ENCODE measurements at places on chromosomes 1 and 21. TPM values are rescaled to one million over a fixed set of nuclear protein-coding genes. Genes with fewer than 3 reads are reported as not detected.
A peak's percentile ranks its signal among the peaks of the same experiment; 100 is the strongest.

DNA sequence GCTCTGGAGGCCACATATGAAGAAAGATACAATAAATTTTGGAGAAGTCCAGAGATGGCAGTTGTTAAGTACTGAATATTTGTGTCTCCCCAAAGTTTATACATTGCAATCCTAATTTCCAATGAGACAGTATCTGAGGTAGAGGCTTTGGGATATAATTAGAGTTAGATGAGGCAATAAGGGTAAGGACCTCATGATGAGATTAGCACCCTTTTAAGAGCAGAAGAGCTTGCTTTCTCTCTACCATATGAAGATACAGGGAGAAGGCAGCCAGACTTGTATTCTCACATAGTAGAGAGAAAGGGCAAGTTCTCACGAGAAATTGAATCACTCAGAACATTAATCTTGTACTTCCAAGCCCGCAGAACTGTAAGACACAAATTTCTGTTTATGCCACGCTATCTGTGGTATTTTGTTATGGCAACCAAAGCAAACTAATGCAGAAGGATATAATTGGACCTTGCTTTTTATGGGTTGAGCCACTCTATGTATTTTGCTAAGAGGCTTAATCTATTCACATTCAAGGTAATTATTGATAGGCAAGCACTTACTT lies 430.1 kb downstream of the KCNT2 start:
- H3K27ac ChIP-seq, result no peak overlapping the region
- DNase-seq, result no peak
- no peaks in the 10 kb centered on the region for H3K4me1 ChIP-seq
- no peaks in the 10 kb centered on the region for H3K27me3 ChIP-seq

The MYOC gene
- not detected for total RNA-seq

- no peaks in the 10 kb centered on the region for H3K4me1 ChIP-seq
- DNase-seq, result no peak
- no peaks in the 10 kb centered on the region for H3K36me3 ChIP-seq
- H3K4me3 ChIP-seq, result no peak overlapping the region
- H3K27ac ChIP-seq, result no peak overlapping the region
- H3K27me3 ChIP-seq, result no peaks in the 10 kb centered on the region
These were observed 33.3 kb upstream of the COL18A1 start for GRCh38 chr21:45371655-45372054.

- no peak for DNase-seq
- no peak overlapping the region for H3K4me3 ChIP-seq
- no peak overlapping the region for H3K27ac ChIP-seq
- H3K36me3 ChIP-seq, result no peaks in the 10 kb centered on the region
- no peaks in the 10 kb centered on the region for H3K4me1 ChIP-seq
These were observed 1009.9 kb downstream of the PLA2G4A start for GRCh38 chr1:187838335-187839293.

- DNase-seq, result no peak
- peaks cover 3% of the 10 kb centered on the region for H3K27me3 ChIP-seq
- H3K4me1 ChIP-seq, result no peaks in the 10 kb centered on the region
- no peak overlapping the region for H3K4me3 ChIP-seq
These were observed 16.4 kb upstream of the KANK4 start for GRCh38 chr1:62335656-62336055.

GRCh38 chr1:206766251-206766856 lies 4.2 kb upstream of the IL19 start:
- peaks cover 38% of the 10 kb centered on the region for H3K4me1 ChIP-seq
- no peak overlapping the region for H3K27ac ChIP-seq
- H3K4me3 ChIP-seq, result peak overlapping the region; percentile 6
- DNase-seq, result peak; percentile 61
- H3K36me3 ChIP-seq, result no peaks in the 10 kb centered on the region
- no peaks in the 10 kb centered on the region for H3K27me3 ChIP-seq

The LCE1E gene
- total RNA-seq, result not detected

DNA sequence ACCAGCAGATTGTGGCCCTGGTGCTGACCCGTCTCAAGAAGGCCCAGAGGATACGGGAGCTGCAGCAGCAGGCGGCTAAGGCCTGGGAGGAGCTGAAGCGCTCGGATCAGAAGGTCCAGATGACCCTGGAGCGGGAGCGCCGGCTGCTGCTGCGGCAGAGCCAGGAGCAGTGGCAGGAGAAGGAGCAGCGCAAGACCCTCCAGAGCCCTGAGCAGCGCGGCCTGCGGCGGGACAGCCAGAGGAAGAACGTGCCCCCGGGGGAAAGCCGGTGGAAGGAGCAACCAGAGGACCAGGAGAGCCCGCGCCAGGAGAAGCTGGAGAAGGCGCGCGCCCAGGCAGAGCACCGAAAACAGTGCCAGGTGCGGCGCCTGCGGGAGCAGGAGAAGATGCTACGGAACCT lies 1.0 kb downstream of the CCDC185 start:
- DNase-seq, result no peak
- no peaks in the 10 kb centered on the region for H3K36me3 ChIP-seq
- H3K27me3 ChIP-seq, result peaks cover 33% of the 10 kb centered on the region
- peaks cover 13% of the 10 kb centered on the region for H3K4me1 ChIP-seq

GRCh38 chr1:116704278-116704677 lies 36.7 kb upstream of the IGSF3 start:
- no peak overlapping the region for H3K27ac ChIP-seq
- H3K4me1 ChIP-seq, result no peaks in the 10 kb centered on the region
- no peaks in the 10 kb centered on the region for H3K27me3 ChIP-seq

DNA sequence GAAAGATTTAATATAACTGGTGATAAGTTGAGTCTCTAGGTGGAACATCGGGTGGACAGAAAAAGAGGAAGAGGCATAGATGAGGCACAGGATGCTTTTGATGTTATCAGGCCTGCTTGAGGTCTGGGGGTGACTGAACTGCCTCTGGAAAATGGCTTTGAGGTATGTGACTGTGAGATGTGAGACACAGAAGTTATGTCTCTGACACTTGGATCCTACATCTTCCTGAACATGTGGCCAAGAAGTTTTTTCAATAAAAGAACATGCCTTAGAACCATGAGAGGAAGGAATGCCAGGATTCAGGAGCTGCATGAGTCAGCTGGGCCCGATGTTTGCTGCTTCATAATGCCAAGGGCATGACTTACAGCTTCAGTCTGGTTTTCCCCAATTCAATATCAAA lies 11.5 kb upstream of the AIM2 start:
- H3K36me3 ChIP-seq, result no peaks in the 10 kb centered on the region
- no peaks in the 10 kb centered on the region for H3K27me3 ChIP-seq
- H3K4me3 ChIP-seq, result no peak overlapping the region
- no peaks in the 10 kb centered on the region for H3K4me1 ChIP-seq
- H3K27ac ChIP-seq, result no peak overlapping the region

DNA sequence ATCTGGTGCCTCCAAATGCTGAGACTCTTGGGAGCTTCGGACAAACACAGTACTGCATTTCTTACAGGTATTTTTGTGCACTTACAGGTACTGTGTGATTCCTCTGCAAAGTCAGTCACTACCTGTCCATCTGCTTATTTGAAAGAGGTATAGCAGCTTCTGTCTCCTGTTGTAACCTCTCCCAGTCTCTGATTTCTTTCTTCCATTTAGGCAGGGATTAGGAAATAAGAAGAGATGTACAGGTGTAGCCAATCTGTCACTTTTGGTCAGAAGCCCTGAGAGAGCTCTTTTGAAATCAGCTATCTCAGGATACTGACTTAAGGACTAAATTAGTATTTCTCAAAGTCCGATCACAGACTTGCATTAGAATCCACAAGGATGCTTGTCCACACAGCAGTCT lies 54.0 kb downstream of the AKT3 start:
- no peaks in the 10 kb centered on the region for H3K36me3 ChIP-seq
- no peak for DNase-seq
- H3K27me3 ChIP-seq, result no peaks in the 10 kb centered on the region

The C1orf141 gene
- total RNA-seq, result not detected

The HSPB7 gene
- total RNA-seq, result not detected

DNA sequence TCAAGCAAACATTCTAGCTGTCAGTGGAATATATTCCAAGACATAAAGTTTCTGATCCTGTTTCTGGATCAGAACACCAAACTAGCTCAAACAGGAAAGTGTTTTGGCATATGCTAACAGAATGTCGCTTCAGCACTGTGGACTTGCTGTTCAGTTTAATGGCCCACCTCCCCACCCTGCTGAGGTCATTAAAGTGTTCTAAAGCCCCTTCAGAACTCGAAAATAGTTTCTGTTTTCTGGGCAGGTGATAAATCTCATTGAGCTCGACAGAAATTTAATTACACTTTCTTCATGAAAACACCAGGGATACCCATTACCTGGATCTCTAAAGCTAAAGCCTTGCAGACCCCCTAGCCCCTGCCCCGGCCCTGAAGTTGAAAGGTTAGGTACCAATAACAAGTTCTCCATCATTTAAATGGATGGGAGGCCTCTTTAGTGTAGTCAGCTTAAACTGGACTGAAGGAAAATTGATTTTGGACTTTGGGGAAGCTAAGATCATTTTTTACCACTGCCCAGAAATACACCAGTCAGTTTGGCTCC lies 3.9 kb upstream of the C1orf105 start:
- DNase-seq, result no peak
- H3K4me3 ChIP-seq, result no peak overlapping the region
- H3K27me3 ChIP-seq, result no peaks in the 10 kb centered on the region
- no peak overlapping the region for H3K27ac ChIP-seq

The NEGR1 gene
- total RNA-seq, result not detected

GRCh38 chr1:188429386-188429785 lies 1600.6 kb downstream of the PLA2G4A start:
- H3K27me3 ChIP-seq, result no peaks in the 10 kb centered on the region
- no peaks in the 10 kb centered on the region for H3K36me3 ChIP-seq
- H3K4me3 ChIP-seq, result no peak overlapping the region
- no peak for DNase-seq
- no peak overlapping the region for H3K27ac ChIP-seq

The SMIM1 gene
- 1.3 TPM for total RNA-seq

- no peaks in the 10 kb centered on the region for H3K4me1 ChIP-seq
- no peak overlapping the region for H3K4me3 ChIP-seq
- H3K27me3 ChIP-seq, result no peaks in the 10 kb centered on the region
These were observed 3.3 kb upstream of the IL23R start for GRCh38 chr1:67162954-67163353.

The INAVA gene
- total RNA-seq, result 0.30 TPM

DNA sequence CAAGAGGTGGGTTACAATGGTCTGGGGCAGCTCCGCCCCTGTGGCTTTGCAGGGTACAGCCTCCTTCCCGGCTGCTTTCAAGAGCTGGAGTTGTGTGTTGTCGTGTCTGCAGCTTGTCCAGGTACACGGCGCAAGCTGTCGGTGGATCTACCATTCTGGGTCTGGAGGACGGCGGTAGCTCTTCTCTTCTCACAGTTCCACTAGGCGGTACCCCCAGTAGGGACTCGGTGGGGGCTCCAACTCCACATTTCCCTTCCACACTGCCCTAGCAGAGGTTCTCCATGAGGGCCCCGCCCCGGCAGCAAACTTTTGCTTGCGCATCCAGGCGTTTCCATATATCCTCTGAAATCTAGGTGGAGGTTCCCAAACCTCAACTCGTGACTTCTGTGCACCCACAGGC lies 12.3 kb upstream of the CDCP2 start:
- H3K36me3 ChIP-seq, result no peaks in the 10 kb centered on the region
- H3K4me1 ChIP-seq, result no peaks in the 10 kb centered on the region
- no peaks in the 10 kb centered on the region for H3K27me3 ChIP-seq
- DNase-seq, result no peak
- H3K4me3 ChIP-seq, result no peak overlapping the region

The CYP2J2 gene
- 0.69 TPM for total RNA-seq

DNA sequence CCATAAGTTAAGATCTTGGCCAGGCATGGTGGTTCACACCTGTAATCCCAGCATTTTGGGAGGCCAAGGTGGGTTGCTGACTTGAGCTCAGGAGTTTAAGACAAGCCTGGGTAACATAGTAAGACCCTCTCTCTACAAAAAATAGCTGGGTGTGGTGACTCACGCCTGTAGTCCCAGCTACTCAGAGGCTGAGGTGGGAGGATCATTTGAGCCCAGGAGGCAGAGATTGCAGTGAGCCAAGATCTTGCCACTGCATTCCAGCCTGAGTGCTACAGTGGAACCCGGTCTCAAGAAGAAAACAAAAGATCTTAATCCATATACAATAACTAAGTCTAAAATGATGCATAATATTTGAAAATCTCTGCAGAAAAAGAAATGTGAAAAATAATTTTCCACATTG lies 165.5 kb upstream of the NR5A2 start:
- H3K4me3 ChIP-seq, result no peak overlapping the region
- no peaks in the 10 kb centered on the region for H3K4me1 ChIP-seq
- DNase-seq, result no peak

Measured in T-cell (primary cell).